ENCODE measurements at places on chromosomes 7 and 10.

DNA sequence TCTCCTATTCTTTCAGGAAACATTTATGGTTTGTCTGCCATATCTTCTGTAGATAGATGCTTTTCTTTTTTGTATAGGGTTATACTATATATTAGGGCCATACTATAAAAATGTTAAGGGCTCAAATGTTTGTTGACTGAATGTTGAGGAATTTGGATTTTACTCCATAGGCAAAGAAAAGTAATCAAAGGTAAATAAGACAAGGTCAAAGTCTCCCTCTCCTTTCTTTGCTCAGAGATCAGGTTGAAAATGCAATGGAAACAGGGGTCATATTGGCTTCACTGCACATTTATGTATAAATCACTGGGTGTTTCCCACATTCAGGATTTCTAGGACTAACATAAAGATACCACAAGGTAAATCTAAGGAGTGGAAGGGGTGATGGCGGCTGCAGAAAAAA, 291.4 kb upstream of the FZD8 start:
- DNase-seq = no peak

DNA sequence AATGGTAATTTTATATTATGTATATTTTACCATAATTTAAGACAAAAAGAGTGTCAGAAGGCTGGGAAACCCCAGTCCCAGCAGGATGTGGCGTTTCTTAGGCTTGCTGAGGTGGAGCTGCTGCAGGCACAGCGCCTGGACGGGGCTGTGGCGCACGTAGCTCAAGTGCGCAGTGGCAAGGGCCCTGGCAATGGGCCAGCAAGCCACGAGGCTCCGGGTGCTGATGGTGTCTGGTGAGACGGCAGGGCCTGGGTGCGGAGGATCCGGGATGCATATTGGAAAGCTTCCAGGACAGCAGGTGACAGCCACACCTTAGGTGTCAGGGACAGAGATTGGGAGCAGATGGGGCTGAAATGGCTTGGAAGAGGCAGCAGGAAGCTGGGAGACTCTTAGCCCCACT, 37.2 kb downstream of the CLEC2L start:
- no peak for DNase-seq

- peak; percentile 88 for DNase-seq
Observed at GRCh38 chr7:139731802-139732470, 45.9 kb downstream of the HIPK2 start.

DNA sequence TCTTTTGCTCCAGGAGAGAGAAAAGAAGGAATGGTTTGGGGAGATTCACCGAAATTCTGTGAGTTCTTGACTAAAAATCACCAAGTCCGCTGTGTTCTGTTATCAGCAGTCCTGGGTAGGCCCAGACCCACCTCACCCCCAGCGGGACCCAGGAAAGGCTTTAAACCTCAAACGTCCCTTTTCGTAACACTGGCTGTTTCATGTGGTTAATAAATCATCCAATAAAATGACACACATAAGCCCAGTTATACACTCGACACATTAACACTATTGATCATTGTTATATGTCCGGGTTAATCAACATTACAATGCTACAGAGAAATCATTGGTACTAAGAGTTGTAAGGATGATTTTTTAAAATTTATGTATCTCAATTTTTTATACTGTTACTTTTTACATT, 25.2 kb downstream of the DIP2C start:
- DNase-seq = no peak

DNA sequence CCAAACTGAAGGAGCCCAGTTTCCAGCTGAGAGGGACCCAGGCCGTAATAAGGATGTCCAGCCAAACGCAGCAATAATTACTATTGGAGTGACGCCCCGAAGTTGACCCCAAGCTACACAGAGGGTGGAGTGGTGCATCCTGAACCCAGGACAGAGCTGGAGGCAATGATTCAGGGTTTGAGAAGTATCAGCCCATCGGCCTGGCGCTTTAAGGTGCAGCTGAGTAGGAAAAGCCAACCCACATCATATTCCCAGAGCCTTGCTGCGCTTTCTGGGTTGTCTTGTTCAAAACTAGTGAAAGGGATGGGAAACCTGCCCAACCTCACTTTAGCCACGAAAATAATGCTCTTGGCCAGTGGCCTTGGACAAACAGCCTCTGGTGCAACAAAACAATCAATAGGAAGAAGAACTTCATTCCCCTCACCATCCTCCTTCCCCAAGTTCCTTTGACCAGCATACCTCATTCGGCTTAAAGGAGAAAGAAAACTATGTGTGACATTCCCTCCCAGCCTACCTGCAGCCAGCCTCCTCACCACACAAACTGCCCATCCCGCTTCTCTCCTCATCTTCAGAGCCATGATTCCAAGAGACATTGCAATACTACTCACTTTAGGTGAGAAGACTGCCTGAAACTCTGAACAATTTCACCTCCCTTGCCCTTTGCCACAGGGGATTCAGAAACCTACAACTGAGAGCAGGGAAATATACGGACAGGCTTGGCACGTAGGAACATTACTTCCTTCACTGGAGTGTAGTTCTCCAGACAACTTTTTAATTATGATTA, 217.2 kb upstream of the MKLN1 start:
- DNase-seq = no peak

DNA sequence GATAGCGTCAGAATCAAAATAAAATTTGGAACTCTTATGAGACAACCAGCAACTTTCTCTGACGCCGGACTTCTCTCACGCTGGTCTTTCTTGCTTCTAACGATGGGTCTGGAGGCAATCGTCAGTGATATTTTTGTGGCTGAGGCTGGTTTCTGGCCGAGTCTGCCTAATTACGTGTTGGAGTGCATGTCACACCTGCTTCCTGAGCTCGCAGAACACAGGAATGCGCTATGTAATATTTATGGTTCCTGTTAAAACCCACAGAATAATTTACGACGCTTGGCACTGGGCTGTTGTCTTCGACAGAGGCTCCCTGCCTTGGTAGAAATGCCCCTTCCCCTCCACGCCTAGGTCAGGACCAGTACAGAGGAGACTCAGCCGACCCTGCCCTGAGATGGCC, 64.9 kb downstream of the NPTX2 start:
- no peak for DNase-seq

- DNase-seq = no peak
Observed at GRCh38 chr7:30842542-30843451, 68.9 kb upstream of the AQP1 start.

DNA sequence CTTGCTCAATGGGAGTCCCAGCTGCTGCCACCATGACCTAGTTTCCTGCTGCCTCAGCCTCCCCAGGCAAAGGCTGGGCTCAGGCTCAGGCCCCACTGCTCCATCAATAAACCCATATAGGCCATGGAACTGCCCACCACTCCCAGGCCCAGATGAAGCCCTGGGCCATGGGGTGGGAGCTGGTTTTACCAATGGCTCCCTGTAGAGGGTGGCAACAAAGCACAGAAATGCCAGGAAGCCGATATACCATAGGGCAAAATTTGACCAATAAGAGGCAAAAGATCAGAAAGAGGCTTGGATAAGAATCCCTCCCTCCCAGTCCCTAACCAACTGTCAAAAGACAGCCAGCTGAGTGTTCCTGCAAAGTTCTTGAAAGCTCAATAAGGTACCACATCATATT, 101.8 kb upstream of the DOCK1 start:
- DNase-seq = no peak

GRCh38 chr7:32143301-32143700, 73.1 kb upstream of the PDE1C start:
- no peak for DNase-seq
